ENCODE measurements at places on chromosomes 5 and 9. TPM values are rescaled to one million over a fixed set of nuclear protein-coding genes. Genes with fewer than 3 reads are reported as not detected.

Gene SPATA31A3
- total RNA-seq: not detected

Gene TMEM267
- 24.3 TPM for total RNA-seq

Gene GABRA6
- not detected for total RNA-seq

Gene POLE3
- total RNA-seq: 17.3 TPM

Gene PRUNE2
- total RNA-seq: 95.6 TPM

Gene PCDHGB3
- 5.8 TPM for total RNA-seq

Gene STK10
- total RNA-seq: 16.0 TPM

Gene FOXD1
- total RNA-seq: 0.77 TPM

Gene HAVCR1
- total RNA-seq: not detected

Gene SIT1
- not detected for total RNA-seq

Gene SPINK7
- not detected for total RNA-seq

Gene OBP2B
- total RNA-seq: not detected

Gene SLC34A3
- not detected for total RNA-seq

Gene ZNG1F
- total RNA-seq: 3.8 TPM

Gene ORM2
- total RNA-seq: not detected

Gene PRELID1
- total RNA-seq: 64.2 TPM

Gene ARSK
- 10.0 TPM for total RNA-seq

Gene FABP6
- total RNA-seq: not detected

Gene GBGT1
- 3.3 TPM for total RNA-seq

Gene C5orf34
- total RNA-seq: 4.1 TPM

Gene SV2C
- not detected for total RNA-seq

Gene SLC6A18
- not detected for total RNA-seq

Gene DOCK2
- 3.6 TPM for total RNA-seq

Gene ADGRD2
- not detected for total RNA-seq

Gene CCNO
- total RNA-seq: not detected

Gene CCDC192
- total RNA-seq: not detected

Gene SLC6A3
- total RNA-seq: not detected

Gene PCYOX1L
- total RNA-seq: 4.9 TPM

Gene CTXN3
- total RNA-seq: not detected

Gene ABO
- not detected for total RNA-seq

Gene DNM1
- 30.4 TPM for total RNA-seq

Gene PCDHGC5
- total RNA-seq: 2.6 TPM

Gene PDGFRB
- 151 TPM for total RNA-seq

Gene GRXCR2
- not detected for total RNA-seq

Gene SETX
- 78.3 TPM for total RNA-seq

Gene PCDHA1
- under 0.01 TPM for total RNA-seq

Gene FBXL7
- 3.3 TPM for total RNA-seq

Gene PCDHGA11
- total RNA-seq: 5.9 TPM

Gene SOHLH1
- total RNA-seq: not detected

Gene TERT
- not detected for total RNA-seq

Gene BHMT
- 0.17 TPM for total RNA-seq

Gene ENC1
- 21.8 TPM for total RNA-seq

Gene C9orf78
- total RNA-seq: 39.8 TPM

Gene ADRB2
- total RNA-seq: 4.5 TPM

Gene WWC1
- 4.9 TPM for total RNA-seq

Gene CRHBP
- total RNA-seq: 0.17 TPM

Gene ANKRD34B
- not detected for total RNA-seq

Gene CAMK2A
- total RNA-seq: 0.77 TPM

Gene TSSK1B
- 0.50 TPM for total RNA-seq

Gene CXCL14
- 0.26 TPM for total RNA-seq

Gene RLN2
- total RNA-seq: not detected

Gene ADAMTSL2
- total RNA-seq: under 0.01 TPM

Gene CNTLN
- 16.7 TPM for total RNA-seq

Gene GLRA1
- not detected for total RNA-seq
